Stimulated activated CD4-positive, alpha-beta T cell treated with anti-CD3 and anti-CD28 coated beads, Interleukin-1b, Interleukin-23, amount 100 ng/mL, for 1 hour (primary cell): ENCODE measurements at places on chromosomes 5 and 9.

DNA sequence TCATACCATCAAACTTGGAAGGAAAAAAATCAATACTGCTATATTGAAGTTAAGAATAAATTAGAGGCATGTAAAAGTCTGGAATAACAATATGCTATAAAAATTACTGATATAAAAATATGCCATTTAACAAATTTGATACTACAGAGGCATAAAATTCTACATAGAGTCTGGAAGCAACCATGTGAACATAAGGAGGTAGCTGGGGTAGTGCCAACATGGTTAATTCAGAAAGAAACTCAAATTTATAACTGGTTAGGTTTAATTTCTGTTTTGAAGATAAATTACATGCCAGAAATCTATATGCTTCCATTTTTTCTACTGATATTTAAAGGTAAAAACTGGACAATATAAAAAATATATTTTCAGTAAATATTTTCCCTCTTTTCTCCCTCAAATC lies 103.1 kb upstream of the NR4A3 start:
- no peak for DNase-seq

DNA sequence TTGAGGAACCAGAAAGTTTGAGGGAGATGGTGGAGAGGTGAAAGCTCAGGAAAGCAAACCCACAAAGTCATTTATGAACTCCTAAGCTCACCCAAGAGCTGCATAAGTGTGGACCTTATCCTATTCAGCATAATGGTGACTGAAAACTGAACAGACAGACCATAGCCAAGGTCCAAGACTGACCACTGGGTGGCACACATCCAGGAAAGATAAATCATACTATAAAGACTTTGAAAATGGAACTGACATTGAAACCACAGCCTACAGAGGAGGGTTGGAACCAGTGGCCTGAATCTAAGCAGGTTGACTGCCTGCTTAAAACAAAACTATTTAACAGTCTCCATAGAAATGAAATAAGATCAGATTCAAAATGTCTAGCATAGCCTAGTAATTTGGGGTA lies 121.0 kb upstream of the RGS7BP start:
- DNase-seq = no peak

- DNase-seq = no peak
Observed at GRCh38 chr9:35112257-35113020, 3.2 kb downstream of the ATOSB start.

GRCh38 chr9:4059437-4059836 lies 240.4 kb downstream of the GLIS3 start:
- DNase-seq = no peak

DNA sequence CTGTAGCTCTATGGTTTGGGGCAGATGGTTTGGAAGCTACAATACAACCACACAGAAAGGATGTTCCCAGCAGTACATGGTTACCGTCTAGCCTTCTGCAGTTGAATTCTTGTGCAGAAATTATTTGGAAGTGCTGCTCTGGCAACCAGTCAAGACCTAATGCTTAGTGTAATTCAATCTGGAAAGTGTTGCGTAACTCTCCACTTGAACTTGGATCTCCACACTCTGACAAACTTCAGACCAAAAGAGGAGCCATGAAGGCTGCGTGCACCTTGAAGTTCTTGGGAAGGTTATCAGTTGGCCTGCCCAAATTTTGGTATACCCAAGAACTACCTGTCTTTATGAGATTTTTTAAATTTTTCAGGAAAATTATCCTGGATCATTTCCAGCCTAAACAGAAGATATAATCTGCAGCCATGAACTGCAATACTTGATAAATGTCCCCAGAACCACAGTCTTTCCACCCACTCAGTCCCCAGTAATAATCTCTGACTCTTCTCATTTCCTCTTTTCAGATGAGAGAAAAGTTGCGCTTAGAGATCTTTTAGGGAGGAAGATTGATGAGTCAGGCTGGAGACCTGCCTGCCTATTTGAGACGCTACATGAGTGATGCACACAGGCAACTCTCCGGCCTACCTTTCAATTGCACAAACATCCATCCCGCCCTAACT lies 159.9 kb downstream of the FANCC start:
- no peak for DNase-seq

DNA sequence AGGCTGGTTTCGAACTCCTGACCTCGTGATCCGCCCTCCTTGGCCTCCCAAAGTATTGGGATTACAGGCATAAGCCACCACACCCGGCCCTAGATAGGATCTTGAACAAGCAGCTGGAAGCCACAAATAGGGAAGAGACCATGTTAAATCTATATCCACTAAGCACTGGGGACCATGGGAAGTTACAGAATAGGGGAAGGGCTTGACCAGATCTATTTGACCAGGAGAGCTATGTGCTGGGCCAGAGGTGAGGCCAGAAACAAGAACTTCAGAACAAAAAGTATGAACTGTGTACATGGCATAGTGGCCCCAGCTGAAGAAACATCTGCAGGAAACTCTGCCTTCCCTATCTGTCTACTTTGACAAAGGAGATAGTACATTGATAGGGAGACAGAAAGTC lies 10.8 kb downstream of the KLF4 start:
- DNase-seq = no peak

- no peak for DNase-seq
Observed at GRCh38 chr5:148972396-148972795, 90.5 kb downstream of the SH3TC2 start.
